ENCODE measurements at places on chromosomes 13 and 19.
A peak's percentile ranks its signal among the peaks of the same experiment; 100 is the strongest.

DNA sequence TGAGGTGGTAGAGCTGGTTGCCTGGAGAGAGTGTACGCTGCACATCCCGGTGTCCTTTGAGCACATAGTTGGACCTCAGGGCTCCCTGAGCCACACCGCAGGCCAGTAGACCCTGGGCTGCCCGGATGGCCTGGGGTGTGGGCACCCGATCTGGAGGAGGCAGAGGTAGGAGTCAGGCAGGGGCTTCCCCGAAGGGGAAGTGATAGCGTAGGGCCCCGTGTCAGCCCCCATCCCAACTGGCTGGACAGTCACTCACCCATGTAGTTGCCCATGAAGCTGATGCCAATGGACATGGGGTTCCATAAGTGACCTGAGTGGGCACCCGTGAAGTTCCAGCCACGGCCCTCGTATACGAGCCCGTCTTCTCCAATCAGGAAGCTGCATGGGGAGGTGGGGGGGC, 3.6 kb downstream of the PGLYRP1 start:
- DNase-seq, result no peak

DNA sequence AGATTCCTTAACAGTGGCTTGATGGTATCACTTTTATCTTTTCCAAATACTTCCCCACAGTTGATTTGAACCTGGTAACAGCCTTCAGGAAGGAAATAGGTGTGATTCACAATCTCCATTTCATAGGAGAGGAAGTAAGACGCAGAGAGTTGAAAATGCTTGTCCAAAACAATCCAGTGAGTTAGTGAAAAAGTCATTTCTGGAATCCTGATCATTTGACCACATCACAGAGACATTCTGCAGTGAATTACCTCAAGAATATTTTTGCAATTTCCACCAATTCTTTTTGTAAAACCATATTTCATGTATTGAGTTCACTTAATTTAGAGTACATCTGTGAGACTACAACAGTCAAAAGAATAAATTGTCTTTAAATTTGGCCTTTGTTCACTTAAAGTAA, 292.8 kb downstream of the DCLK1 start:
- DNase-seq, result no peak

GRCh38 chr13:99565478-99566124, 64.3 kb downstream of the TM9SF2 start:
- no peak for DNase-seq

DNA sequence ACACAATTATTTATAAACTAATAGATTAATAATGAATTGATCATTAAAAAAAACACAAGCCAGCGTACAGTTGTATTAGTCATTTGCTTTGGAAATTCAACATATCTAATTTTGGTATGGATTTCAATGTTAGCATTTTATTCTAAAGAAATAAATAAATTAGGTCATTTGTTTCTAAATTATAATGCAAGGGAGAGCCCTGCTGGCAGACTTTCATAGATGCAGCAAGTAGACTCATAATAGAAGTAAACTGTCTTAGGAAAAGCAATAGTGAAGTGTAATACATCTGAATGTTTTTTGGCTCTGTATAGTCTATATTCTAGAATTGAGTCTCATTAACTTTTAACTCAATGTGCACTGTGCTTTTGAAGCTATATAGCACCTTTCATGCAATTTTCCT, 982.4 kb upstream of the MIR17HG start:
- no peak for DNase-seq

DNA sequence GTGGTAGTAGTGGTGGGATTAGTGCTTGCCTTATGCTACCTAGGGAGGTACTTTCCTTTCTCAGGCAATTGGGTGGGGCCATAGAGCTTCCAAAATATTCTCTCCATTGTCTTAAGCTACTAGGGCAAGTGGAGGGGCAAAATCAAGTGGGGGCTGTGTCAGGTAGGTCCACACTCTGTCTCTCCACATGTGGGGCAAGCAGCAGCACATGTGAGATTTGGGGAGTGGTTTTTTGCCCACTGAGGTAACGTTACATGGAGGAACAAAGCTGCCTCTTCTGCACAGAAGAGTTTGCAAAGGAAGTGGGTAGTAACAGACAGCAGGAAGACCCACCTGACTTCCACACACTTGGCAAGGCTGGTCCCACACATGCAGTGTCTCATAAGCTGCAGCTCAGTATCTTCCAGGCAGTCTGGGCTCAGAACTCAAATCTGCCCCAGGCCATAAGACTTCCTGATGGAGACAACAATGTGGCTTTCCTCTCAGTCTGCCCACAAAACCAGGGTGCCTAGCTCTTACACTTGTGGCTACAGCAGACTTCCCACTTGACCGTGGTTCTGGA, 1581.5 kb upstream of the PCDH20 start:
- no peak for DNase-seq

GRCh38 chr13:108915095-108915633, 285.8 kb downstream of the MYO16 start:
- DNase-seq, result no peak

DNA sequence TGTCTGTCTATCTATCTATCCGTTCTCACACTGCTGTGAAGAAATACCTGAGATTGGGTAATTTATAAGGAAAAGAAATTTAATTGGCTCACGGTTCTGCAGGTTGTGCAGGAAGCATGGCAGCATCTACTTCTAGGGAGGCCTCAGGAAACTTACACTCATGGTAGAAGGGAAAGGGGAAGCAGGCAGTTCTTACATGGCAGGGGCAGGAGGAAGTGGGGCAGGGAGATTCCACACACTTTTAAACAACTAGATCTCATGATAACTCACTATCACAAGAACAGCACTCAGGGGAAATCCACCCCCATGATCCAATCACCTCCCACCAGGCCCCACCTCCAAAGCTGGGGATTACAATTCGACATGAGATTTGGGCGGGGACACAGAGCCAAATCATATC, 105.3 kb downstream of the SLC10A2 start:
- no peak for DNase-seq

GRCh38 chr13:33678906-33679657, 138.9 kb upstream of the RFC3 start:
- peak; percentile 54 for DNase-seq

- no peak for DNase-seq
Measured at GRCh38 chr13:80605716-80606115, 264.8 kb upstream of the SPRY2 start.

DNA sequence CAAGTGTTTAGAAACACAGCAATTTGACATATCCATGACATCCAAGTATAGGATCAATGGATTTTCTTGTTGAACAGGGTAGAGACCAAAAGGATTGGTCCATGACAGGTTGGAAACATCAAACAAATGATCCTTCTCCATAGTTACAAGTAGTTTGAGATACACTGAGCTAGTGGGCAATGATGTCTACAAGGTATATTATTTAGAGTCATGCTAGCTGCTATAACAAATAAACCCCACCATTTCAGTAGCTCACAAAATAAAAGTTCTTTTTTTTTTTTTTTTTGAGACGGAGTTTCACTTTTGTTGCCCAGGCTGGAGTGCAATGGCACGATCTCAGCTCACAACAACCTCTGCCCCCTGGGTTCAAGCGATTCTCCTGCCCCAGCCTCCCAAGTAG, 4.9 kb upstream of the HAUS5 start:
- DNase-seq, result no peak

GRCh38 chr19:46299004-46299509, 2.2 kb downstream of the HIF3A start:
- DNase-seq, result no peak

DNA sequence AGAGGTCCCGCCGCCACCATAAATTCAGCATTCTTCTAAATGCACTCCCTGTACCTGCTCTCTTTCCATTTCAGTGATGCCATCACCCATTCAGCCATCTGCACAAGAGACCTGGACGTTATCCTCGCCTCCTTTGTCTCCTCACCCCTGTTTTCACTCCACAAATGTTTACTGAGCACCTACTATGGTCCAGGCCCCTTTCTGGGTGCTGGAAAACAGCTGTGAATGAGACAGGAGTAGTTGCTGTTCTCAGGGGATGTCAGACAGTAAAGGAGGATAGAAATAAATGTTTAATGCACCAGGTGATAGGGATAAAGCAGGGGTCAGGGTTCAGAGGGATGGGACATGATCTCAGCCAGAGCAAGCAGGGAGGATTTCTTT, 3.3 kb downstream of the AP1M1 start:
- DNase-seq, result no peak

GRCh38 chr13:93736081-93736480, 509.5 kb downstream of the GPC6 start:
- DNase-seq, result no peak

DNA sequence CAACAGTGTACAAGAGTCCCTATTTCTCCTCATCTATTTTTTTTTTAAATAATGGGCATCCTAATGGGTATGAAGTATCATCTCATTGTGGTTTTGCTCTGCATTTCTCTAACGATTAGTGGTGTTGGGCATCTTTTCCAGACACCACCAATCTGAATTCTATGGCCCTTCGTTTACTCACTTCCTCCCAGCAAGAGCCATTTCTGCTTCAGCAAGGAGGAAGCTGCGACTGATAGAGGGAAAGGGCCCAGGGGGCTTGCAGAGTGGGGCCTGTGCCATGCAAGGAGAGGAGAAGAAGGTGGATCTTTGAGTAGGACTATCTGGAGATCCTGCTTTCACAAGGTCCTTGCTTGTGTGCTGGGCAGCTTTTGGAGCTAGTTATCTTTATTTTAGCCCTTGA, 58.0 kb downstream of the USPL1 start:
- DNase-seq, result no peak

GRCh38 chr13:77300176-77301037, 26.5 kb downstream of the MYCBP2 start:
- no peak for DNase-seq

DNA sequence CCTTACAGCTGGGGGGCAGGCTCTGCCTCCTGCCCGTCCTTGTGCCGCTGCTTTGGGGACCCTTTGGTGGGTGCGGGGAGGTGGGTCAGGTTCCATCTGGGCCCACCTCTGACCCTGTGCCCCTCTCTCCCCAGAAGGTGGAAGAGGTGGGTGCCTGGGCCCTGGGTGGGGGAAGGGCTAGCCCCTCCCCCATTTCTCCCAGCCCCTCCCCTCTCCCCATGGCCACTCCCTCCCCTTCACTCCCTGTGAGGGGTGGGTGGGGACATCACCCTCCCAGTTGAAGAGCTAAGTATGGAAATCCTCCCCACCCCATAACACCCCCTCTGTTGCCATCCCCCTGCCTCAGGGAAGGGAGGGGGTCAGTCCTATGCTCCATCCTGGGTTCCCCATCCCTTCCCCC, 14.2 kb downstream of the ARHGEF1 start:
- no peak for DNase-seq

- DNase-seq, result no peak
Measured at GRCh38 chr13:102484329-102484728, 82.5 kb upstream of the FGF14 start.

DNA sequence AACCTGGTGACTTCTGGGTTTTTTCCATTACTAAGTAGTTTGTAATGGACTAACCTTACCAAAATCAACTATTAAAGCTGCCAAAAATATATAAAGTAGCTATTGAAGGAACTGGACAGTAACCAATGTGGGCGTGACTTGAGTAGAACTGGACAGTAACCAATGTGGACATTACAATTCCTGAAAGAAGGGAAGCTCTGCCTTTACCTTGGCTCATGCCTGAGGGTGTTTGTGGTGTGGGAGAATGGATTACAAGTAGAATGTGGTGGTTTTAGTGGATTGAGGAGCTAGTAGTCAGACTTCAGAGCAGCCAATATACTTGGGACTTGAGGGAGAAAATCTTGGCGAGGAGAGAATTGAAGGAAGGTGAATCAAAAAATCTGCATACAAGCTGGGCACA, 17.5 kb downstream of the LRRC63 start:
- no peak for DNase-seq

GRCh38 chr13:46160065-46160464, 21.9 kb downstream of the LCP1 start:
- no peak for DNase-seq

DNA sequence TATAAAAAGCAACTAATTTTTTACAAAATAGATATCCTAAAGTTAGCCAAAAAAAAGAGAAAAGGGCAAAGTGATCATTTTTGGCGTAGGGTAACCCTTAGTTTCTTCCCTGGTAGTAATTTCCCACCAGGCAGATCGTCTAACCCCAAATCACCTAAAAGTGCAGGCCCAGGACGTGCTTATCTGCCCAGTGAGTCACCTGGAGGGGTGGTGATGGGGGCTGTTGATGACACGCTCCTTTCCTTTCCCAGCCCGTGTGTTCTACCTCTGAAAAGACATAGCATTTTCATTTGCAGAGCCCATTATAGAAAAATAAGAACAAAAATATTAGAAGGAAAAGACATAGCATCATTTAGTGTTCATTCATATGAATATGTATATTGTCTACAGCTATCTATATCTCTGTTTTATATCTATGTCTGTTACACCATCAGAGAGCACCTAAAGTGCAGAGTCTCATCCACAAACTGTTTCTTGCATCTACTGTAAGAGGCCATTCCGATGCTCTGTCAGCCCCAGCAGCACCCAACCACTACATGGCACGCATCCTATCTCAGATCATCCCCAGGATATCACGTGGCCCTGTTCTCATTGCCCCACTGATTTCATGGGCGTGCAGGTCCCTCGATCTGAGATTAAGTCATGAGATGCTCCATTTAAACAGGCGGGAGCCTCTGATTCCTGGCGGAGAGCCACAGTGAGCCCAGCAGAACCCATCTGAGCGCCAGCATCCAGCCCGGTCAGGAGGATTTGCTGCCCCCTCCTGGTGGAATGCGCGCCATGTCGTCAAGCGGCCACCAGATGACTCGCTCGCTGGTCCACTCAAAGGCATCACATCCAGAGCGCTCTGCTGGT, 8.5 kb upstream of the LILRB3 start:
- peak; percentile 82 for DNase-seq

GRCh38 chr19:2952953-2953481, 8.2 kb upstream of the ZNF77 start:
- DNase-seq, result no peak

GRCh38 chr19:21322528-21322927, 6.7 kb downstream of the ZNF708 start:
- no peak for DNase-seq

DNA sequence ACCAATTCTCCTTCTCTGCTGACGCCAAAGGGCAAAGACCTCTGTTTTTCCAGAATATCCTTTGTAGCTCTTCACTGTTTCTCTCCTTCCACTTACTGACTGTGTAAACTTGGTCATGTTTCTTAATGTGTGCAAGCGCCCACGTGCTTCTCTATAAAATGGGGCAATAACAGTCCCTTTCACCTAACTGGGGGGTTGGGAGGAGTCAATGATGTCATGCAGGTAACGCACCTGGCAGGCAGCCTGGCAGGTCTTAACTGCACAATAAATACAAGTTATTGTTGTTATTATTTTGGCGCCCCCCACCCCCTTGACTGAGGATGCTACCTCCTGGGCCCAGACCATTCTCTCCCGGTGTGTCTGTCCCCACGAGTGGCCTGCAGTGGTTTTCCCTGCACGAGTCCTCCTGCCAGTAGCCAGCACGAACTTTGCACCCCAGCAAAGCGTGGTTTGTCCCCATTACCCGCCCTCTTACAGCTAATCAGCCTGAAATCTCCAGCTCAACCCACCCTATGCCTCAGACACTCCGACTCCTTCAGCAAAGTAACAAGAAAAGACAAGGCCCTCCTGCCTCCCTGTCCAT, 5.3 kb downstream of the SBSN start:
- no peak for DNase-seq

DNA sequence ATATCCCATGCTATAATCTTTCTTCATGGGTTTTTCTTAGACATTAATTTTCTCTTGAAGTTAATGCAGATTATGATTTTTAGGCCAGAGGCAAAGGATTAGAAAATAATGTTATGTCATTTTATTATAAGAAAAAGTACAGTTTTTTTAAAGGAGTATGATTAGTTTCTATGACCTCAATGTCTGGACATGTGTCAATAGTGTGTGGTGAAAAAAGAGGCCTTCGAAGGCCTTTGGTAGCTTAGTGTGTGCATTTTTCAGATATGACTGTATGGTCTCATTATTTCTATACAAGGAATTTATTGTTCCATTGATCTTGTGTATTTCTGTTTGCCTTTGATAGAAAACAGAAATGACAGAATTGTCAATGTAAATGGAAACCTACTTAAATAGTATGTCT, 195.6 kb downstream of the GPC5 start:
- DNase-seq, result no peak
